Thyroid gland (tissue), 4 donors: ENCODE measurements at places on chromosomes 5 and 9. TPM values are rescaled to one million over a fixed set of nuclear protein-coding genes. Genes with fewer than 3 reads are reported as not detected.

- no peaks in the 10 kb centered on the region for H3K36me3 ChIP-seq
- DNase-seq: peak; percentile 66
- no peaks in the 10 kb centered on the region for H3K27me3 ChIP-seq
- H3K4me3 ChIP-seq: no peak overlapping the region
These were observed 27.9 kb upstream of the CTNNA1 start for GRCh38 chr5:138725153-138725817.

- H3K27me3 ChIP-seq: no peaks in the 10 kb centered on the region
- H3K36me3 ChIP-seq: no peaks in the 10 kb centered on the region
- H3K4me1 ChIP-seq: no peaks in the 10 kb centered on the region
- no peak for DNase-seq
These were observed 26.6 kb upstream of the ORM1 start for GRCh38 chr9:114296338-114296737.

The KIF24 gene
- 7.8 TPM for total RNA-seq

- H3K36me3 ChIP-seq: no peaks in the 10 kb centered on the region
- no peaks in the 10 kb centered on the region for H3K4me1 ChIP-seq
- no peak overlapping the region for H3K27ac ChIP-seq
- H3K4me3 ChIP-seq: no peak overlapping the region
- no peak for DNase-seq
These were observed 118.7 kb upstream of the SLCO6A1 start for GRCh38 chr5:102617191-102618187.

DNA sequence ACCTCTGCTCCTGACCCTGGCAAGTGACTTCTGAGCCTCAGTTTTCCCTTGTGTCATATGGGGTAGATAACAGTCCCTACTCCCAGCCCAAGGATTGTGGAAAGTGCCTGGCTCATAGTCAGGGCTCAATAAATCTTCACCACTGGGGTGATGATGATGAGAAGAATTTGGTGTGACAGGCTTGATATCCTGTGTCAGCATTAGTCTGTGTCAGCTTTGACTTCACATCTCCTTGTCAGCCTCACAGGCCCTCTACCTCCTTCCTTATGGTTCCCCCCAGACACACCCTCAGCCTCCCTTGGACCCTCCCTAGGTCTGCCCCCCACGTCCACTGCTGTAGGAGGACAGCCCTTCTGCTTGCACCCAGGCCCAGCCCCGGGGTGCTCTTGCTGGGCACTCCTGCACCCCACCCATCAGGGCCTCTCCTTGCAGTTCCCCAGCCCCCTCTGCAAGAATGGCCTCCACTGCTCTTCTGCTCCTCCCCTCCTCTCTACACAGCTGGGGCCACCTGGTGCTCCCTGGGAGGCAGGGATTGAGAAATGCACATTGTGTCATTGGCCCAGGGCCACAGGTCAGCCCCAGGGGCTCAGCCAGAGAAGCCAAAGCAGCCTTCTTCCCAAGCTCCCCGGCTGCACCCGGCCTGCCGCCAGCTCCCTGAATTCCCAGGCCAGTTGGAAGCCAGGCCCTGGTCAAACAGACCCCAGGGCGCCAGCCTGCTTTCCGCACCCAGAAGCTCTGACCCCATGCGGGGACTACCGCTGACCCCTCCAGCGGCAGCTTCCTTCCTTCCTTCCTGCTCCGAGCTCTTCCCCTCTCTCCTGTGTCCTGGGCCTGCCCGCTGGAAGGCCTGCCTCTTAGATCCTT is 7.7 kb downstream of the FGFR4 start:
- H3K4me3 ChIP-seq: no peak overlapping the region
- no peaks in the 10 kb centered on the region for H3K4me1 ChIP-seq
- no peak for DNase-seq
- no peak overlapping the region for H3K27ac ChIP-seq

DNA sequence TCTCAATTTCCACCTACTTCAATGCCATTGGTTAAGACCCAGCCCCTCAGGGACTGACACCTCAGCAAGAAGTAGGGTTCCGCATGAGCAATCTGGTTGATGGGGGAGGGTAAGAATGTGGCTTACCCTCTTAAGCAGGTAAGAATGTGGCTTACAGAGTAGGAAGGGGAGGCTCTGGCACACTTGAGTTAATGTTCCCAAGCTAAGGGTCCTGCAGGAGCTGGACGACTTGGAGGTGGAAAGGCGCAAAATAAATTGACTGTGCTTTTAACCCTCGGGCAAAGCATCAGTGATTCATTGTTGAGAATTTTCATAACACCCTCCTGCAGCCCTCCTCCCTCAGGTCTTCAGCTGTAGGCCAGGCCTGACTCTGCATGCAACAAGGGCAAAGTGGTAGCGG is 24.9 kb upstream of the ADRA1B start:
- H3K27me3 ChIP-seq: no peaks in the 10 kb centered on the region
- no peak overlapping the region for H3K27ac ChIP-seq
- no peak overlapping the region for H3K4me3 ChIP-seq
- peak; percentile 86 for DNase-seq

GRCh38 chr9:34990908-34991606 is 1.5 kb downstream of the DNAJB5 start:
- H3K4me3 ChIP-seq: no peak overlapping the region
- H3K4me1 ChIP-seq: peaks cover 55% of the 10 kb centered on the region
- peak overlapping the region; percentile 24 for H3K27ac ChIP-seq
- no peak for DNase-seq
- H3K36me3 ChIP-seq: peaks cover 2% of the 10 kb centered on the region
- no peaks in the 10 kb centered on the region for H3K27me3 ChIP-seq

DNA sequence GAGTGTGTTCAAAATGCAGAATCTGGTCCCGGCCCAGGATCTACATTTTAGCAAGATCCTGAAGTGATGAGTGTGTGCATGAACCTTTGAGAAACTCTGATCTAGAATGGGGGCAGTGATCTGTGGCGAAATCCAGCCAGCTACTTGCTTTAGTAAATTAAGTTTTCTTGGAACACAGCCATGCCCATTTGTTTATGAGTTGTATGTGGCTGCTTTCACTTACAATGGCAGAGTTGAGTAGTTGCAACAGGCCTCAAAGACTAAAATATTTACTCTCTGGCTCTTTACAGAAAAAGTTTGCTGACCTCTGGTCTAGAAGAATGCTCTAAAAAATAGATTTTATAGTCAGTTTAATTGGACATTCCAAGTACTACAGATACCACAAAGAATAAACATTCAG is 588.3 kb downstream of the BNC2 start:
- peak; percentile 40 for DNase-seq
- peaks cover 15% of the 10 kb centered on the region for H3K4me1 ChIP-seq
- no peak overlapping the region for H3K4me3 ChIP-seq
- H3K27me3 ChIP-seq: no peaks in the 10 kb centered on the region

The C9orf43 gene
- 0.39 TPM for total RNA-seq

DNA sequence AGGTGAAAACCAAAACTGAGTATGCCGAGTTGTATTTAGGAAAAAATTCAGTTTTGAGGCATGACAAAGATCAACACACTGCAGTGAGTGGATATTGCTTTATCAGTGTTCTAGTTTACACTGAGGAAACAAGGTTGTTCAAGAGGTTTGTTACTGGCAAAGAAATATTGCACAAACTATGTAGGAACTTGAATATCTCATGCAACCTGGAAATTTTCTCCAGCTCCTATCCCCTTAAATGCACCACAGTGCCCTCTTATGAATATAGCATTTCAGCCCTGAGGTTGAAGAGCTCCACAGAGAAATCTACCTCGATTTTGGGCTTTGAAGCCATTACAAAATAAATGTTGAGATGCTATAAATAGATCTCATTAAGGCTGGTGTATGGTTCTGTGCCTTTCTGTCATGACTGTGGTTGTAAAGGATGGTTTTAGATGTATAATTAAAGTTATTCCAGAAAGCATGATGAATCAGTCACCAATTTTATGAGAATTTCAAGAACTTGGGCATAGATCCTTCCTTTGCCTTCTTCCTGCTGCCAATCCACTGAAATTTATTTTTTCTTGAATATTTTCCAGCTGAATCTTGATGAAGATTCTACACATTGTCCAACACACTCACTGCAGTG is 159.3 kb downstream of the SPATA31D1 start:
- H3K36me3 ChIP-seq: no peaks in the 10 kb centered on the region
- no peak overlapping the region for H3K27ac ChIP-seq
- H3K4me3 ChIP-seq: no peak overlapping the region
- no peak for DNase-seq
- H3K4me1 ChIP-seq: peaks cover 5% of the 10 kb centered on the region
- no peaks in the 10 kb centered on the region for H3K27me3 ChIP-seq

GRCh38 chr5:109191153-109191558 is 218.6 kb downstream of the PJA2 start:
- no peak overlapping the region for H3K27ac ChIP-seq
- H3K4me1 ChIP-seq: no peaks in the 10 kb centered on the region
- no peak for DNase-seq
- H3K27me3 ChIP-seq: no peaks in the 10 kb centered on the region

- H3K27me3 ChIP-seq: no peaks in the 10 kb centered on the region
- no peak overlapping the region for H3K27ac ChIP-seq
- no peak overlapping the region for H3K4me3 ChIP-seq
- H3K4me1 ChIP-seq: no peaks in the 10 kb centered on the region
- no peaks in the 10 kb centered on the region for H3K36me3 ChIP-seq
These were observed 52.6 kb upstream of the ARAP3 start for GRCh38 chr5:141734501-141735229.

The REEP5 gene
- 233 TPM for total RNA-seq

GRCh38 chr9:21605489-21605931 is 123.4 kb upstream of the IFNE start:
- no peak overlapping the region for H3K4me3 ChIP-seq
- H3K27me3 ChIP-seq: no peaks in the 10 kb centered on the region
- H3K36me3 ChIP-seq: no peaks in the 10 kb centered on the region
- no peaks in the 10 kb centered on the region for H3K4me1 ChIP-seq
- H3K27ac ChIP-seq: no peak overlapping the region

GRCh38 chr9:94668418-94668927 is 29.2 kb upstream of the FBP1 start:
- no peaks in the 10 kb centered on the region for H3K4me1 ChIP-seq
- no peaks in the 10 kb centered on the region for H3K27me3 ChIP-seq
- DNase-seq: no peak
- no peak overlapping the region for H3K27ac ChIP-seq
- no peaks in the 10 kb centered on the region for H3K36me3 ChIP-seq

The FGF18 gene
- total RNA-seq: 1.0 TPM

DNA sequence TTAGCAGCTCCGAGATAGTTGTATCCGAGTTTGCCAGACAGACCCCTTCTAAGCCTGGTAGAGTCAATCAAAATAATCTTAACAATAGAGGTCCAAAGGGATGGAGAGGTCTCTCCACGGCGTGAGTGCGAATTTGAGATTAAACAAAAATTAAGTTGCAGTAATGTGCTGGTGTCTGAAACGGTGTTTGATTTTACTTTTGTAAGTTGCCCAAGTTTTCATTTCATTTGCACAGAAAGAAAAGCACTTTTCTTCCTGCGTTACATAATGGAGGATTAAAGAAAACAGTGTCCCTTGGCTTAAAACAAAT is 1.2 kb downstream of the IRX1 start:
- peaks cover 6% of the 10 kb centered on the region for H3K4me1 ChIP-seq
- H3K27ac ChIP-seq: no peak overlapping the region
- H3K36me3 ChIP-seq: no peaks in the 10 kb centered on the region

DNA sequence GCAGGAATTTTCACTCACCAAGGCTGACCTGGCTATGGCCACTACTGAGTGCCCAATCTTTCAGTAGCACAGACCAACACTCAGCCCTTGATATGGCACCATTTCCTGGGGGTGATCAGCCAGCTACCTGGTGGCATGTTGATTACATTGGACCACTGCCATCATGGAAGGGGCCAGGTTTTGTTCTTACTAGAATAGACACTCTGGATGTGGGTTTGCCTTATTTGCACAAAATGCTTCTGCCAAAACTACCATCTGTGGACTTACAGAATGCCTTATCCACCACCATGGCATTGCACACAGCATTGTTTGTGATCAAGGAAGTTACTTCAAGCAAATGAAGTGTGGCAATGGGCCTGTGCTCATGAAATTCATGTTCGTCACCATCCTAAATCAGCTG is 69.7 kb upstream of the SH3GL2 start:
- no peak overlapping the region for H3K27ac ChIP-seq
- DNase-seq: no peak
- H3K36me3 ChIP-seq: no peaks in the 10 kb centered on the region

The CSF1R gene
- total RNA-seq: 9.1 TPM

DNA sequence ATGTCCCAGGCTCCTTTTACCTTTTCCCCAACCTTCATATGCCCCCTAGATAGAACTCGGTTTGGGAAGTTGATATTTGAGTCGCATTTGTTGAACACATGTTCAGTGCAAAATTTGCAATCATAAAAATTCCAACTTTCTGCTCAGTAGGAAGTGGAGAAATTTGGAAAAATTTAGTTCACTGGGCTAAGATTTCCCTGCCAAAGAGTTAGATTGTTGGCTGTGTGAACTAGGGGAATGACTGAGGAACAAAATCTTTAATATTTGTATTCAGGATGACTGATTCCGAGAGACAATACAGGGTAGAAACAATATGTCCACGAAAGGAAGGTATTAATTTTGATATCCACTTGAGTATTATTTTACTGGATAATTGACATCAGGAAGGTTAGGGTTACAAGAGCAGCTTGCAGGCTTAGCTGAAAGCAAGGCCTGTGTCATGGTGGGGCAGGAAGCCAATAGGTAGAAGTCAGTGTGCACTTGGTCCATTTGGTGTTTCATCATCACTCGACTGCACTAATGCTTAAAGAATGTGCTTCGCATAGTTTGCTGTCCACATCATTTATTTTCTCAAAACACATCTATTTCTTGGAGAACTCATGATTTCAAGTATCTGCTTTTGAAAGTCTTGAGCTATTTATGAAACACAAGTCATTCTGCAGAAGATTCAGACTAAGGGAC is 59.4 kb upstream of the GNA14 start:
- no peaks in the 10 kb centered on the region for H3K27me3 ChIP-seq
- H3K4me3 ChIP-seq: no peak overlapping the region
- H3K27ac ChIP-seq: no peak overlapping the region
- peaks cover 6% of the 10 kb centered on the region for H3K4me1 ChIP-seq
- H3K36me3 ChIP-seq: no peaks in the 10 kb centered on the region
- DNase-seq: peak; percentile 82

GRCh38 chr9:131733541-131734061 is 6.3 kb downstream of the RAPGEF1 start:
- H3K36me3 ChIP-seq: no peaks in the 10 kb centered on the region
- no peaks in the 10 kb centered on the region for H3K27me3 ChIP-seq
- H3K27ac ChIP-seq: peak overlapping the region; percentile 68
- H3K4me1 ChIP-seq: peaks cover 19% of the 10 kb centered on the region

The ARL14EPL gene
- total RNA-seq: not detected

DNA sequence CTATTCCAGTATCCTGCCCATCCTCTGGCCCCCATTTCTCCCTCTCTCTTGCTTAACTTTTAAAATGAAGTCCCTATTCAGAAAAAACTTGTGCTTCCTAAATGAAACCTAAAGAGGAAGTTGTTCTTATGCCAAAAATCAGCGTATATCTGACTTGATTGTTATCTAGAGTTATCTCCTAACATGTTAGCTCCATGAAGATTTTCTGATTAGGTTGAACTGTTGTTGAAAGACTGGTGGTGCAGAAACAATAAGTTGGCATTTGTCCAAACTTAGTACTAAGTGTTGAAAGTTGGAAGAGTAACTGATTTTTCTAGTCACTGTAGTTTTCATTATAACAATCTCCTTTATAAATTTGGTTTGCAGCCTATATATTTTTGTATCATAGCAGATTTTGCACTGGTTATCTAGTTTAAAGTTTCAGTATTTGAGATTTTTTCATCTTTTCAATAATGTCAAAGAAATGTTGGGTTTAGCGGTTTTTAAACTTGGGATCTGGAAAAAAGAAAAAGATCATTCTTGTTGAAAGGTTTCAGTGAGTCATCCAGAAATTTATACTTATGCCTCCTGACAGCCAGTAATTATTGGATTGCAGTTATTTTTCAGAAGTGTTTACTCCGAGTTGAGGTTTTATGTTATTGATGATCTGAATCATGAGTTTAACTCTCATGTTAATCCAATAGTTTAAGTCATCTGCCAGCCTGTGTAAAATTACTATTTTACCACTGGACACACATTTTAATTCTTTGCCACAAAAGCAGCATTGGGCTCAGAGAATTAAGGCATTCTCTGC is 60.6 kb downstream of the PAM start:
- H3K36me3 ChIP-seq: no peaks in the 10 kb centered on the region
- peaks cover 7% of the 10 kb centered on the region for H3K4me1 ChIP-seq
- no peak for DNase-seq
